ENCODE measurements at places on chromosomes 6 and 20. TPM values are rescaled to one million over a fixed set of nuclear protein-coding genes. Genes with fewer than 3 reads are reported as not detected.

Gene GSTA2
- 1.7 TPM for total RNA-seq

- no peak for DNase-seq
Measured at GRCh38 chr6:115610696-115611095, 450.0 kb downstream of the FRK start.

- DNase-seq = no peak
Measured at GRCh38 chr6:150898399-150899170, 33.1 kb downstream of the MTHFD1L start.

- no peak for DNase-seq
Measured at GRCh38 chr20:3199976-3200755, 4.3 kb downstream of the DDRGK1 start.

DNA sequence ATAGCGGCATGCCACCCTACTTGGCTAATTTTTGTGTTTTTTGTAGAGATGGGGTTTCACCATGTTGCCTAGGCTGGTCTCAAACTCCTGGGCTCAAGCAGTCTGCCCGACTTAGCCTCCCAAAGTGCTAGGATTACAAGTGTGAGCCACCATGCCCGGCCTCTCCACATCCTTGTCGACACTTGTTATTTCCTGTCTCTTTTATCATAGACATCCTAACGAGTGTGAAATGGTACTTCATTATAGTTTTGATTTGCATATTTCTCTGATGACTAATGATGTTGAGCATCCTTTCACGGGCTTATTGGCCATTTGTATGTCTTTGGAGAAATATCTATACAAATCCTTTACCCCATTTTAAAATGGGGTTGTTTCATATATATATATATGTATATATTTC is 39.0 kb upstream of the ASXL1 start:
- no peak for DNase-seq

DNA sequence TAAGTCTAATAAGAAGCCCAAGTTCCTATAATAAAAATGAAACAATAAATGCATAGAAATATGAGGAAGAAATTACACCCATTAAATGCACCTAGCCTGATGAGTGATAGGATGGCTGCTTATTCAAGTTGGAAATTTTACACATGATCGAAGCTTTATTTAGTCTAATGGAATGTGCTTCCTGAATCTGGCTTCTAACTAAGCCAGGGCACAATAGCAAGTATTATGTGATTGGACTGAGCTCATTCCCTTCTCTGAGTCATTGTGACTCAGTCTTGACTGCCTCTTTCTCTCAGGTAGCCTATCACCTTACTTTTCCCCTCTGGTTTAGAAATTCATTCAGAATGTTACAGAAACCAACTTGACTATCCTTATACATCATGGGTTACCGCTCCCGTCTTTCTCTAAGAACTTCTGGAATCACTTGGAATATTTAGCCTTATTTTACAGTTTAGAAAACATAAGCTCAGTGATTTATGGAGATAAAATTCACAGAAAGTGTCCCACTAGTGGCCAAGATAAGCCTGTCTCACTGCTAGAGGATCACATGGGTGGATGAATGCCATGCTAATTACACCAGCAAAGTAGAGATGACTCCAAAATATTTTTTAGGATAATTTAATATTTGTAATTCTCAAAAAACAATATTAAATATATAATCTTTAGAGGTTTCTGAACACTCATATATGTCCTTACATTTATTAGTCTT is 505.3 kb upstream of the JAG1 start:
- DNase-seq = no peak

DNA sequence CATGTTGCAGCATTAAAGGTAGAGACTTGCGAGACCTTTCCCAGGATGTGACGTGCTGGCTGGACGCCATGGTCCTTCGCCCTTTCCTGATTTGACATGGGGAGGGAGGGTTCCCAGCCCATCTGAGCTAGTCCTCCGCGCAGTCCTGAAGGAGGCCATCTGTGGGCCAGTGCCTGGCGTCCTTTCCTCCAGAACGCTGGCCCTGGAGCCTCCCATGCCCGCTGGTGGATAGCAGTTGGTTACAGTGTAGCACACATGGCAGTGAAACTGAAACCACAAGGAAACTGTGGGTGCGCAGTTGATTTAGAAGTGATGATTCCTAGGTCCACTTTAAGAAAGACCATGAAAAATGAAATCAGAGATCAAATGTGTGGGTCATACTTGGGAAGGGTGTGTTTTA is 193.7 kb downstream of the CDH4 start:
- DNase-seq = no peak

GRCh38 chr6:53361549-53362031 is 12.8 kb upstream of the ELOVL5 start:
- DNase-seq = no peak
